ENCODE measurements at places on chromosomes 1 and 21.

- peak; percentile 95 for DNase-seq
These were observed at the start of gene MDM4 for GRCh38 chr1:204516180-204516879. MDM4 (plus strand) TSS chr1:204516406; CDS start chr1:204525519, 9,113 bp downstream.

DNA sequence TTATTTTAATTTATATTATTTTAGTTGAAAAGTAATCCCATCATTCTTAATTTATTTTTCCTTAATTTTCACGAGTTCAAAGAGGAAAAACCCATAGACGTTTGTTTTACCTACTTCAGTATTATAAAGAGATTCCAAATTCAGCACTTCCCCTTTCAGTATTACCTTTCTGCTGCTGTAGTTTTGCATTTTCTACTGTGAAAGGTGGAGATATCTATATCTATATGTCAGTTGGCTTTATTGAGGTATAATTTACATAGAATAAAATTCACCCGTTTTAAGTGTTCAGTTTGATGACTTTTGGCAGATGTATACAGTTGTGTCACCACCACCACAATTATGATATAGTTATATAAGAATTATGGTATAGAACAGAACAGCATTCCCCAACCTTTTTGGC, 33.0 kb downstream of the MAST2 start:
- no peak for DNase-seq

GRCh38 chr1:203096566-203096965, 10.8 kb upstream of the MYOG start:
- DNase-seq: no peak

GRCh38 chr1:7111853-7112252, 326.6 kb downstream of the CAMTA1 start:
- no peak for DNase-seq

- DNase-seq: no peak
These were observed 430.4 kb downstream of the DSCAM start for GRCh38 chr21:40416572-40416971.

DNA sequence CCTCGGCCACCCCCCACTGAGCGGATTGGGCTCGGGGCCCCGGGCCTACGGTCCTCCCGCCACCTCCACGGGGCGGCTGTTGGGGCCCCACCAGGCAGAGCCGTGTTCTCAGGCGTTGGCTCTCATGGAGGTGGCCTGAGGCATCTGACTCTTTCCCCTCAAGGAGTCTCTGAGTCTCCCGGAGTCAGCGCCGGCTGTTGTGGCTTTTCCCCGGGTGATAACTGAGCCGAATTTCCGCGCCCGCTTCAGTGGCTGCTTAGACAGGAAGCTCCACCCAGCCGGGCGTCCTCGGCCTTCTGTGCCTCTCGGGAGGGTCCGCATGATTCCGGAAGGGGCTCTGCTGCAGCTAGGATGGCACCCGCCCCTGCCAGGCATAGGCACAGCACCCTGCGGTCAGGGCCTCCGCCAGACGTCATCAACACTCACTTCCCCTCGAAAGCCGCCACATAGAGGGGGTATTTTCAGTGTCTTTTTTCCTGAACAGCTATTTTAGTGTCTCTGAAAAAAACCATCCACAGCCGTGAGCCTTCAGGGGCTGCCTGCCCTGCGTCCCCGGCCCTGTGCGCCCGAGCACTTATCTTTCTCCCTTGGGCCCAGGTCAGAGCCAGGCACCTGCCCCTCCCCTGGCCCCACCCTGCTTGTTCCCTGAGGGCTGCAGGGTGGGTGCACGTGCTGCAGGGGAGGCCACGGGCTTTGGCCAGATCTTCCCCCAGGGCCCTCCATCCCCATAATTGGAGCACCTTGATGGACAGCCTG, 72.9 kb downstream of the SKI start:
- peak; percentile 87 for DNase-seq

DNA sequence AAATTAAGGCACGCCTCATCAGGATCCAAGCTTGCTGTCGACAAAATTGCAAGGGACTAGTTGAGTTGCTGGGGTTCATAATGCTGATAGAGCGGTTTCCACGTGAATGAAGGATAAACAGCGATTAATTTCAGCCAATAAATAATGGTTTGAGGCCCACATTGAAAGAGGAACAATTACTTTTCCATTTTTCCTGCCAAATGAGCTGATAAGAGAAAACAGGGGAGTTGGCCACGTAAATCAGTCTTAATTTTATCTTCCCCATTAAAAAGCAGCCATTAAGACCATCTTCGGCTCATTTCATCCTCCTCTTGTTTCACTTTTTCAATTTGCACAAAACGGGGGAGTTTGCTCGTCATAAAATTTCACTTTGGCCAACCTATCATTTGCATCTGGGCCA, 235.5 kb upstream of the RRP15 start:
- no peak for DNase-seq
